ENCODE measurements at places on chromosomes 6 and 20. TPM values are rescaled to one million over a fixed set of nuclear protein-coding genes. Genes with fewer than 3 reads are reported as not detected.
A peak's percentile ranks its signal among the peaks of the same experiment; 100 is the strongest.

Gene HLA-DQB1
- 6.3 TPM for total RNA-seq

DNA sequence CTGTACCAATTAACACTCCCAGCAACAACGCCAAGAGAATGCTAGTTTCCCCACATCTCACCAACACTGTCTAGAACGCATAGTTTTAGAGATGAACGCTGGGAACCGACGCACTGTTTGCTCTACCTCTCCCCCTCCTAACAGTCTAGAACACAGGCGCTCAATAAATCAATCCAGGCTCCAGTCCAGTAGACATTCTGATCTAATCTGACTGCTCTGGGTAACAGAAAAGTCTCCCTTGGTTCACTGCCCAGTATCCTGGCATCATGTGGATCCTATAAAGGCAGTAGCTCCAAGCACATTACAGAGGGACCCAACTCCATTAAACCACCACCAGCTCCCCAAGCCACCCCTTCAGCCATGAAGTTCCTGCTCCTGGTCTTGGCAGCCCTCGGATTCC is at the start of gene DEFB132:
TSS of gene DEFB132 (plus strand) at position 306 of the 400 bp plus-strand sequence. CDS start at position 361, 55 bp downstream.
- DNase-seq: no peak

GRCh38 chr6:90103056-90103800 is 193.4 kb downstream of the BACH2 start:
- no peak for DNase-seq

GRCh38 chr20:61447952-61448351 is 195.9 kb downstream of the CDH4 start:
- DNase-seq: no peak

- no peak for DNase-seq
These were observed 219.3 kb upstream of the PREP start for GRCh38 chr6:105622226-105622625.

Gene HEY2
- total RNA-seq: 2.0 TPM

Gene NKX2-2
- total RNA-seq: not detected

- DNase-seq: no peak
These were observed 28.5 kb upstream of the CCR6 start for GRCh38 chr6:167094436-167094819.

Gene TMEM200A
- total RNA-seq: 4.5 TPM

DNA sequence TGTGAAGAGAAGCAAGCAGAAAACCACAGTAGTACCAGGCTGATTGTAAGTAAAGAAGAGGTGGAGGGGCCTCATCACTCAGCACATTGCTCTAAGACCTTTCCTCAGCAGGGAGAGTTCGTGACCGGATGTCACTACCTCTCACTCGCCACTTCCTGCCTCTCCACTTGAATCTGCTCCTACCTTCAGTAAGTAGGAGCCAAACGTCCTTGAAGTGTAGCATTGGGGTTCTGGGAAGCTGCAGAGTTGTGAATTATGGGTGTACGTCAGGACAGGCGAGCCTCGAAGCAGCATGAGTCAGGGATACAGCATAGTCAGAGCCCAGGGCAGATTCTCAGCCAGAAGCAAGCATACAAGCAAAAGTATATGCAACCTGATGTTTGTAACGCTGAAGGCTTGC is 224.9 kb downstream of the PHACTR1 start:
- DNase-seq: no peak

Gene RPP21
- total RNA-seq: 48.3 TPM

DNA sequence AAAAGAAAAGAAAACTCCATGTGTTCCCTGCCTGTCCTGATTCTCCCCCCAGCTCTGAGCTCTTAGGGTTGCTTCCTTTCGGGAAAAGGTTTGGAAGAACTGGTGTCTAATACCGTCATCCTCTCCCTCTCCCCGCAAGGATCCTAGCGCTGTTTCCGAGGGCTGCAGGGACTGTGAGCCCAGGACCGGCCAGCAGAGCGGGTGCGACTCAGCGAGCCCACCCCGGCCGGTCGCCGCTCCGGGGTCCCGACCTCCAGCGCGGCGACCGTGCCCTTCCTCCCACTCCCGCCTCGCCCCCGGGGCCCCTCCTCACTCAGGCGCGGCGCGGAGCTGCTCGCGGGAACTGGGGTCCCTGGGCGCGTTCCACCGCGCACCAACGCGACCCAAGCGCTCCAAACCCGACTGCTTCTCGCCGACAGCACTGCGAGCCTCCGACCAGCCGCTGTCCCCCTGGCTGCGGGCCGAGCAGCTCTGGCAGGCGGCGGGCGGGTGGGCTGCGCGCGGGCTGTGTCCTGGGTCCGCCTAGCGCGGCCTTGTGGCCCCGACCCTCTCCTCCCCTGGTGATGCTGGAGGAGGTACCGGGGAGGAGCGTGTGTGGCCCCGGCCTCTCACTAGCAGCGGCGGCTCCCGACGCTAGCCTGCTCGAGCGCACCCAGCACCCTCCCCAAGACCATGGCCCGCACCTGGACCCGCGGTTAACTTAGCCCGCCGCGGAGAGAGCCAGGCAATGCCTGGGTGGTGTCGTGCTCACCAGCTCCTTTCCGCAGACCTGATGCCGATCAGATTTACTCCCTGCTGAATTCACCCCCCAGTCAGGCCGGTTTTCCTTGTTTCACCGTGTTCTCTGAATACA is at the start of gene PLA2G7:
TSS of gene PLA2G7 (minus strand) at position 509 of the 853 bp plus-strand sequence. CDS start 12,484 bp downstream, outside the sequence.
- peak; percentile 63 for DNase-seq

GRCh38 chr6:53546281-53546680 is 1.4 kb upstream of the GCLC start:
- DNase-seq: no peak

DNA sequence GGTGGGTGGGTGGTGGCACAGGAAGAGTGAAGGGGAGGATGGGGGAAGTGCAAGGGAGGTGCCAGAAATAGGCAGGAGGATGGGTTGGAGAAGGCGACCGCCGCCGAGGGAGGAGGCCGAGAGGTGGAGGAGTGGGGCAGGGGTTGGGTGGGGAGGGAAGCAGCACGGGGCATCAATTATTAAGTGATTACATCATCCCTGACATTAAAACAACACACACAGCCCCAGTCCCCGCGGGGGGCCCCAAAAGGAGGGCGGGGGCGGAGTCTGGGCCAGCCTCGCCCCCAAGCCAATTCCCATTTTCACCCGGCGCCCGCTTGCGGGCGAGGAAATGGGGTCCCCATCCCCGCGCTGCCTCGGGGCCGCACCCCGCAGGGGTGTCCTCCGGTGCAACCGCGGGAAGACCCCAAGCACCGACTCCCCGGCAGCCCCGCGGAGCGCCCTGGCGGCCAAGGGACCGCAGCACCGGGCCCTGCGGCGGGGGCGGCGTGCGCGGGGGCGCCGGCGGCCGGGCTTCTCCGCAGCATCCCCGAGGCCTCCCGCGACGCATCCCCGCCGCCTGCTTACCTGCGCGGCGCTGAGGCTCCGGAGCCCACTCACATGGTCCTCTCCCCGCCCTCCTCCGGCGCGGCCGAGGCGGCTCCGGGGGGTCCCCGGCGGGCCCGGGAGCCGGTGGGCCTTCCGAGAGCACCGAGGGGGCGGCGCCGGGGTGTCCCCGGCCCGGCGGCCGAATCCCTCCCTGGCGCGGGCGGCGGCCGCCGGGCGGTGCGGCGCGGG is 663 bp downstream of the FYN start:
- peak; percentile 50 for DNase-seq

DNA sequence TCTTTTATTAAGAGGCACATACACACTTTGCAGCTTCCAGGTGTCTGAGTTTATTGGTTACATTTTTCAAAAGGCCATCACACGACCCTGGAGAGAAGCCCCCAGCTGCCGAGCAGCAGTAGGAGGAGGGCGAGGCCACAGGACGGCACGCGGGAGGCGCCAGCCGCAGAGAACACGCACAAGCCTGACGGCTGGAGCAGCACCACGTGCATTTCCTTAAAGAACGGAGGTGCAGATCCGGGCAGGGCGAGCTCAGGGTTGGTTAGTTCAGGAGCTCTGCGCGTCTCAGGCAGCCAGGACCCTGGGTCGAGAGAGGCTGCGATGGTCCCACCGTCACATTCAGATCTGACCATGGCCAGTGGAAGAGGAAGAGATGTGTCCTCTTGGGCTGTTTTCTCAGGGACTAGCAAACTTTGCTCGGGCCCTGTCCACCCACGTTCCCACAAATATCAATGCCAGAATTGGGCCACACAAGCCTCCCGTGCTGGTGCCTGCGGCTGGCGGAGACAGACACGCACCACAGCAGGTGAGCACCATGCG is 121.4 kb upstream of the AFDN start:
- DNase-seq: no peak

Gene LGSN
- not detected for total RNA-seq

GRCh38 chr6:3566812-3567211 is 110.0 kb upstream of the SLC22A23 start:
- no peak for DNase-seq

GRCh38 chr6:31158863-31159855 is 770 bp downstream of the TCF19 start:
- no peak for DNase-seq

DNA sequence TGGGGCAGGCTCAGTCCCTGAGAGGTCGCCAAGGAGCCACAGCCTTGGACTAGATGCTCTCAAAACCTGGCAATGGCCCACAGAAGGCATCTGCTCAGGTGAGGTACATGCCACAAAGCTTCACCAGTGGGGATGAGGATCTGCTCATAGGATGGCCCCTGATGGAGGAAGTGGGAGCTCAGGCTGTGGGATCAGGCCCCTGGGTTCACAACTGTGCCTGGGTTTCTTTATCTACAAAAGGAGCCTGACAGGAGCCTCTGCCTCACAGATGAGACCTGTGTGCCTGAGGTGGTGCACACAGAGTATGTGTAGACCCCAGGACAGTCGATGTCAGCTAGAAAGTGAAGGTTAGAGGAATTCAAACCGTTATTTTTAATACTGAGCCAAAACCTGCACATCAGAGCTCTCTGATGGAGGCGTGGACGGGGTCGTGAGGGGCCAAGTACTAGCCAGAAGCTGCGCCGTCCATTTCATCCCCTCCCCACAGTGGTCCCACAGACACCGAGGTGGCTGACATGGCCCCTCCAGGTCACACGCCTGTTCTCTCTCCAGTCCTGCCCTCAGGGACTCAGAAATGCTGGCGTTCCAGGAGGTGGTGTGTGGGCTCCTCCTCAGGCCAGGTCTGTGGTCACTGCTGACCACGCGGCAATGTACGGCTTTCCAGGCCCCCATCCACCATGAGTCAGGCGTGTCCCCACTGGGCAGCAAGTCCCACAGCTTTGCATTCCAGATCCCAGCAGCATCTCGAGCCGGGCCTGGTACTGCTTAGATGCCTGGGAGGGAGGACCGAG is 33.3 kb downstream of the NTSR1 start:
- no peak for DNase-seq

DNA sequence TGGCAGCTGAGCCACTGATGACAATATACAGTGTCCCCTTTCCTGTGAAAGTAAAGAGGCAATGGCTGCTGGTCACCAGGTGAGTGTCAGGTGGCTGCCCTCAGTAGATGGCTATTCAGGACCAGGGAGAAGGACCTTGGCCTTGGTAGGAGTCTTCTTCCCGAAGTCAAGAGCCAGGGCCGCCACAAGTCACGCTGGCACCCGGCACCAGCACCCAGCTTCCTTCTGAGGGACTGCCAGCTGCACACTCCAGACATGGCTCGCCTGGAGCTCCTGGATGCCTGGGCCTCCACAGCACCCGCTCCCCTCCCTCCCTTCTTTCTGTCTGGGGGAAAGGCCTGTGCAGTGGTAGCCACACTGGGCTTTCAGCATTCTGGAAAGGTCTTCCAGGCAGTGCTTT is 126.9 kb downstream of the TMEM242 start:
- DNase-seq: no peak

Gene SLC35F1
- 0.91 TPM for total RNA-seq

DNA sequence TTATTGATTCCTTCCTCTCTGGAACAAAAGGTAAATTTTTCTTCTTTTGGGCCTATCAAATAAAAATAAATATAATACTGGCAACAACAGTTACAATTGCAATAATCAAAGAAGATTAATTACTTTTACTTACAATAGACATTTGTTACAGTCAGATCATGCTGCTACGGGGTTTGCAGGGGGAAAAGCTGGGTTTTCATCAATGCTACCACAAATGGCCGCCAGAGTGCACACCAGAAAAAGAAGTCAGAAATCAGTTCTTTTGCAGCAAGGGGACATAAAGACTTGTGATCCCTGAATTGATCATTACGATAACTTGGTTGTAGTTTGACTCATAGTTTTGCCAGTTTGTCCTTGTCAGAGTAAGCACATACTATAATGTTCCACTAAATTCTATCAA is 714.5 kb upstream of the EYS start:
- DNase-seq: no peak

GRCh38 chr6:83247471-83247870 is 54.3 kb downstream of the RWDD2A start:
- no peak for DNase-seq

Gene CDH22
- total RNA-seq: 0.23 TPM

Gene SLC17A3
- total RNA-seq: not detected

Gene CLPSL1
- not detected for total RNA-seq

Gene MCCD1
- total RNA-seq: not detected

DNA sequence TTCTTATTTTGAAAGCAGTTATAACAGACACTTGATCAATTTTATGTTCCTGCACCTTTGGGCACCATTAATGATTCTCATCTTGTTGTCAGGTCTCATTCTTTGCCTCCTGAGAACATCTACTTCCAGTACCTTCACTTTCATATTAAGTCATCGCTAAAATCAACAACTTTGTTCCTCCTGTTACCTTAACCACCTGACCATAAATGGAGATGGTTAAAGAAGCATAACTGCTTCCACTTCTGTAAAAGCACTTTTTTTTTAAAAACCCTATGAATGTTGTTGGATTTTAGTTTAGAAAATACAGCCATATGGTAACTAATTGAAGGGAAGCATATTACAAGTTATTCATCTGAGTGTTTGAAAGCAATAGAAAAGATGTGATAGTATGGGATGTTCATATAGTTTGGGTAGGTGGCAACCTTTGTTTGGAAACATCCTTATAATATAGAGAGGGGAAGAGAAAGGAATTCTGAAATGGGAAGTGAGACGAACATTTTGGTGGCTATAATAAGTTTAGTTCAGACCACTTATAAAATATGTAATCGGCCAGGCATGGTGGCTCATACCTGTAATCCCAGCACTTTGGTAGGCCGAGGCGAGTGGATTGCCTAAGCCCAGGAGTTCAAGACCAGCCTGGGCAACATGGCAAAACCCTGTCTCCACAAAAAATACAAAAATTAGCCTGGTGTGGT is 53.9 kb downstream of the AFG1L start:
- DNase-seq: no peak

DNA sequence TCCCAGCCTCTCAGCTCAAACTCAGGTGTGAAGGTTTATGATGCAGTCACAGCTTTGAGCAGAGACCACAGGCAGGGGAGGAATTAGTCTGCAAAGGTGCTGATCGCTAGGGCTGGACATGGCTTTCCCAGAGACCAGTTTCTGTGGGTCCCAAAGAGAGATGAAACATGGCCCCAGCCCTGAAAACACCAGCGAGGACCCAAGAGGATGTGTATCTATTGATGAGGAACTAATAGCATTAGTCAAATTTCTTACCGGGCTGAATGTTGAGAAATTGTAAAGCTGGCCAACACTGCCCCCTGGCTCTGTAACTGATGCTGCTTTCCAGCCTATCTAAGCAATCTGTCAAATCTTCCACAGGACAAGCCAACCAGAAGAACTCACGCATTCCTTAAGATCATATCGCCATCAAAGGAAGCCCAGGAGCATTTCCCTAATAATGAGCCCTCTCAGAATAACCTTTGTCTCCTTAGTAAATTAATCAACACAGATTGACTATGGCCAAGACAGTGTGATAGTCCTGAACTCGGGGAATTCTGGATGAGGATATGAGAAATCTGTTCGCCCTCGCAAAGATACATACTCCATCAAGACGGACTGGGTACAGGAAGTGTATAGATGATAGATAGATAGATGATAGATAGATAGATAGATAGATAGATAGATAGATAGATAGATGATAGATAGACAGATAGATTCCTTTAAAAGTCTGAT is 7.8 kb upstream of the ACSS1 start:
- DNase-seq: no peak

Gene GMPR
- total RNA-seq: 2.3 TPM
